ENCODE measurements at places on chromosomes 6 and 20.

- no peak for DNase-seq
These were observed 49.5 kb downstream of the ADTRP start for GRCh38 chr6:11729076-11729475.

GRCh38 chr6:111417181-111417585 lies 65.8 kb downstream of the REV3L start:
- DNase-seq: no peak

DNA sequence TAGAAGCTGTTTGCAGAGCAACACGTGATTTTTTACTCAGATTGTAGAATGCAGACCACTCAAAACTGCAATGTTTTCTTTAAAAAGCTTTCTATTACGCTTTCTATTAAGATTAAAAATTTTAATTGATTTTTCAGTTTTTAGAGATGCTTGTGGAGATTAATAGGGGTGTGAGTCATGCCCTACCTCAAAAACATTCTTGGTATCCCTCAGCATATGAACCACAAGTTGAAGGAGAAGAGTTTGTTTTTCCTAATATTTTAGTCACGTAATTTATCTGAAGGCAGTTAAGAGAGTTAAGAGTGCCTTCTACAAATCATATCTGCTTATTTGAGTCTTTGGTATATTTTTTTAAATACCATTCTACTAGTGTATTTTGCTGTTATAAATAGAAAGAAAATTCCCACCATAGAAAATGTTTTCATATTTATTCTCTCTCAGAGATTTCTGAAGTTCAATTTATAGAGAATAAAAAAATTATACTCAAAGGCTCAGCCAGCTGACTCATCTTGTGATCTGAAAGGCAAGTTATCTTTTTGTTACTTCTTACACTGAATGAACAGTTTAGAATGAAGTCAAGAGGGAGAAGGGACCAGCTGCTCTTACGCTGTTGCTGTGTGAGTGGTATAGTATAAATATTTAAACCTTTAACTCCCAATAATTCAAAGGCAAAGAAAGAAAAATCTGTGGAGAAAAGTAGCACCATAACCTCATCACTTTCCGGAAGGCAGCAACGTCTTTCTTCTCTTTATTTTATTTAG lies 7.6 kb downstream of the RIPOR2 start:
- no peak for DNase-seq

- DNase-seq: no peak
These were observed 21.2 kb upstream of the ASXL1 start for GRCh38 chr20:32336918-32337347.

DNA sequence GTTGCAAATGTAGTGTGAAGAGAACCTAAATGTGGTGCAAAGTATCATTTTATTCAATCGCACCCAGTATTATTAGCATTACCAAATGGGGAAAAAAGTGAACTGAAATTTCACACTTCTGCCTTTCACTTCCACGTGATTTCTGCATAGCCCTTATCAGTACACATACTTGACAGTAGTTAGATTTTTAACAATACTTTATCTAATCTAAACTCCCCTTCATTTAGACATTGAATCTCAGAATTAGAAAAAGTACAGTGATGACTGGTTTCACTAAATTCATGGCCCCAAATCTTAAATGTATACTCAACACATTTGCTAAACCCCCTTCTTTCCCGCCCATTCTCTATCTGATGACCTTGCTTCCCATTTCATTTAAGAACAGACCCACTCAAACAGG lies 14.3 kb downstream of the STX7 start:
- no peak for DNase-seq

DNA sequence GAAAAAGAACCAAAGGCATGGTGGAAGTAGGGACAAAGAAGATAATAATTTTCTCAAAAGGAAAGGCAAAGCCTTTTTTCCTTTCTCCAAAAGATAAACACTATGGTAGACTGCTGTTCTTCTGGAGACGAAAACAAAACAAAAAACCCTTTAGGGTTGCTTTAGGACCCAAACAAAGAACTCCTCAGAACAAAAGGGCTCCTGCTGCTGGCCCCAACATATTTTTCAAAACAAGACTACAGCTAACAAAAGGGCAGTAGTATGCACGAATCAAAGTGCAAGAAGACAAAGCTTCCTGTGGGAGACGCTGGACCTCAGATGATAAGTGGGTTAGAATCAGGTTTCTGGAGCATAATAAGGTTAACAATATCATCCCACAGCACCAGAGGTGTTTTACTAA lies 15.8 kb downstream of the NCOA5 start:
- DNase-seq: no peak

Measured in pancreas (tissue), 10 donors.